ENCODE measurements at places on chromosomes 1 and 21. TPM values are rescaled to one million over a fixed set of nuclear protein-coding genes. Genes with fewer than 3 reads are reported as not detected.

DNA sequence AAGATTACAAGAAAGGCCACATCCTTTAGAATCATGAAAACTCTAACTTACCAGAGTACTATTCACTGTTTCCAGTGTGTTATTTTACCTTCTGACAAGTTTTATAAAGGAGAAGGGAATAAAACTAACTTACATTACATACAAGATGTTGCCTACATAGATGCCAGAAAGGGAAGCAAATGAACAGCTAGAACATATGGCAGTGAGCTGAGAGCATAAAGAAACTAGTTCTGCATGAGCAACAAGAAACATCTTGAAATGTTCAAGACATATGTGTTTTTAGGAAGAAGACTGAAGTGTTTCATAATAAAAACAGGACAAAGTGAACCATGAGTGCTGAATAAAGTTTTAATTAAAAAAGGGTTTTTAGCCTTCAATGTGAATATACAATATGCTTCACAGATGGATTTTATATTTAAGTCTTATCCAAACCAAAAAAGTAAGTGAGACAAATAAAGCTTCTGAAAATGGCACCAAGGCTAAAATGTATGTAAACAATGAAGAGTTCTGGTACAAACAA is 39.4 kb downstream of the SLC5A9 start:
- no peak for DNase-seq
- no peaks in the 10 kb centered on the region for H3K36me3 ChIP-seq
- H3K4me1 ChIP-seq, result no peaks in the 10 kb centered on the region
- no peak overlapping the region for H3K4me3 ChIP-seq
- H3K27me3 ChIP-seq, result no peaks in the 10 kb centered on the region

Gene S100A2
- 1.9 TPM for polyA plus RNA-seq

DNA sequence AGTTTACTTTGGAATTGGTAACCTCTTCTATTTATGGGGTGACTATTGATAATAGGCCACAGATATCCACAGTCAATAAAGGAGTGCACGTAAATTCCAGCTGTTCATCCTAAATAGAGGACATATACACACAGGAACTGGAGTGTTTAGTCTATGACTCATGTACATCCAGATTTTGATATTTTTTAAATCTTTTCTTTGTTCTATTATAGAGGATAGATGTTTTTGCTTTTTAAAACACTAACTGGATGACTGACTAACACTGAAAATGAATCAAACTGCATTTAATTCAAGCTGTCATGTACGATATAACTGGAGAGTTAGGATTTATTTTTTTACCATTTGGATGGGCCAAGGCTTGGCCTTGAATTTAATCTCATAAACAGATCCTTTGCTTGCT is 45.9 kb downstream of the RGL1 start:
- no peak overlapping the region for H3K27ac ChIP-seq
- DNase-seq, result no peak
- H3K4me1 ChIP-seq, result peaks cover 16% of the 10 kb centered on the region
- no peak overlapping the region for H3K4me3 ChIP-seq
- no peaks in the 10 kb centered on the region for H3K27me3 ChIP-seq

Gene CYP4Z1
- polyA plus RNA-seq, result 1.0 TPM

GRCh38 chr1:59151860-59152259 is 145.0 kb upstream of the FGGY start:
- H3K4me1 ChIP-seq, result peaks cover 10% of the 10 kb centered on the region
- peak overlapping the region; percentile 71 for H3K27ac ChIP-seq
- DNase-seq, result no peak

- no peaks in the 10 kb centered on the region for H3K36me3 ChIP-seq
- DNase-seq, result no peak
- no peak overlapping the region for H3K27ac ChIP-seq
These were observed 271.2 kb downstream of the ZP4 start for GRCh38 chr1:237619553-237619952.

GRCh38 chr1:59310549-59311250 is 13.8 kb downstream of the FGGY start:
- H3K36me3 ChIP-seq, result no peaks in the 10 kb centered on the region
- H3K4me1 ChIP-seq, result no peaks in the 10 kb centered on the region
- DNase-seq, result no peak
- H3K27me3 ChIP-seq, result no peaks in the 10 kb centered on the region
- no peak overlapping the region for H3K27ac ChIP-seq
- no peak overlapping the region for H3K4me3 ChIP-seq

Gene FCGR3B
- 2.5 TPM for polyA plus RNA-seq

DNA sequence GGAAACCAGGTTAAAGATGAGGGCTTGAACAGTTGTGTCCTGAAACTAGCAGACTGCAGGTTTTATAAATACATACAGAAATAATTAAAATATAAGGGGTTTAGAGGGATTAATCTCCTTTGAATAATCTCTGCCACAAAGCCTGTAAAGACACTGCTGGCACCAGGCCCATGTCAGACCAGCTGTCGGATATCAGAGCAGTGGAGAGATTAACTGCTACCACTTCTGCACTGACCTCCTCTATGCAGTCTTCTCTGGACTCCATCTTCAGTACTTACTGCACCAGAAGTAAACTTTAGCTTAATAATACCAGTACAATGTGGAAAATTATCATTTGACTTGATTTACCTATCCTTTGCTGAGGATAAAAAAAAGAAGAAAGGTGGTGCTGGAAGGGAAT is 128.6 kb downstream of the LHX4 start:
- H3K27me3 ChIP-seq, result no peaks in the 10 kb centered on the region
- no peaks in the 10 kb centered on the region for H3K4me1 ChIP-seq
- peak; percentile 54 for DNase-seq
- H3K27ac ChIP-seq, result no peak overlapping the region

Gene MEGF6
- 9.0 TPM for polyA plus RNA-seq

Gene ADAMTS5
- 2.6 TPM for polyA plus RNA-seq

Gene LMX1A
- 2.6 TPM for polyA plus RNA-seq

- H3K36me3 ChIP-seq, result no peaks in the 10 kb centered on the region
- no peak overlapping the region for H3K4me3 ChIP-seq
- no peaks in the 10 kb centered on the region for H3K27me3 ChIP-seq
- H3K27ac ChIP-seq, result peak overlapping the region; percentile 54
These were observed 115.2 kb upstream of the TSPAN2 start for GRCh38 chr1:115204513-115204912.

All from testis (tissue), 5 donors.